ENCODE measurements at places on chromosomes 3 and 15. TPM values are rescaled to one million over a fixed set of nuclear protein-coding genes. Genes with fewer than 3 reads are reported as not detected.

- no peaks in the 10 kb centered on the region for H3K36me3 ChIP-seq
- peaks cover 38% of the 10 kb centered on the region for H3K4me1 ChIP-seq
- peak; percentile 32 for DNase-seq
- H3K27me3 ChIP-seq = peaks cover 72% of the 10 kb centered on the region
Observed at GRCh38 chr15:45112591-45113379, 1.2 kb downstream of the DUOX2 start.

The TRIM42 gene
- total RNA-seq = not detected

- no peak for DNase-seq
- no peaks in the 10 kb centered on the region for H3K36me3 ChIP-seq
- no peak overlapping the region for H3K27ac ChIP-seq
- no peak overlapping the region for H3K4me3 ChIP-seq
- H3K4me1 ChIP-seq = no peaks in the 10 kb centered on the region
Observed at GRCh38 chr3:113266738-113267137, 55.4 kb downstream of the BOC start.

- no peak for DNase-seq
- H3K4me3 ChIP-seq = no peak overlapping the region
- peaks cover 1% of the 10 kb centered on the region for H3K27me3 ChIP-seq
- peaks cover 2% of the 10 kb centered on the region for H3K4me1 ChIP-seq
- no peak overlapping the region for H3K27ac ChIP-seq
- no peaks in the 10 kb centered on the region for H3K36me3 ChIP-seq
Observed at GRCh38 chr15:66114863-66115425, 138.6 kb downstream of the MEGF11 start.

The TLR9 gene
- total RNA-seq = 0.74 TPM

DNA sequence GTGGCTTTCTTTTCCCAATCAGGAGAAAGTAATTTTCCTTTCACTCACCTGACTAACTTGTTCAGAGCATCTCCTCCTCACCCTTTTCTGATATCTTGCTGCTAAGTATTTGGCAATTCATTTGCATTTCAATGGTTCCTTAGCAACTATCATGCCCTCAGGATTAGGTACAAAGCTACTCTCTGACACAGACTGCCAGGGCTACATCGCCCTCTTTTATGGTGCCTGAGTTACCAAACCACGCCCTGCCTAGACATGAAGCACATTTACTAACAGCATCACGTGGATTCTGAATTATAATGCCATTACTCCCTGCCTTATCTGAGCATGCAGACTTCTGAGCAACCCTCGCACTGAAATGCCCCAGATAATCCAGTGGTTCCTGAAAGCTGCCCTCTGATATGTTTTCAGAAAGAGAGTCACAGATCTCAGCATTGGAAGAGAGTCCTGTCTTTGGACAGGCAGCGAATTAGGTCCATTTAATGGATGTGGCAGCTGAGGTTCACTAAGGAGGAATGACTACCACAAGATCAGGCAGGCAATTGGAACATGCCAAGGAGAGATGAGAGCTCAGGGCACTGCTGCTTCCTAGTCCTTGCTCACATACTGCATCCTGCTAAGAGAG is 14.5 kb downstream of the EPHB1 start:
- peaks cover 5% of the 10 kb centered on the region for H3K27me3 ChIP-seq
- H3K27ac ChIP-seq = no peak overlapping the region
- no peak for DNase-seq
- peaks cover 17% of the 10 kb centered on the region for H3K4me1 ChIP-seq

GRCh38 chr3:194691481-194692283 is 6.0 kb downstream of the FAM43A start:
- DNase-seq = no peak
- H3K36me3 ChIP-seq = peaks cover 2% of the 10 kb centered on the region
- H3K4me1 ChIP-seq = peaks cover 29% of the 10 kb centered on the region
- no peak overlapping the region for H3K4me3 ChIP-seq
- no peak overlapping the region for H3K27ac ChIP-seq

DNA sequence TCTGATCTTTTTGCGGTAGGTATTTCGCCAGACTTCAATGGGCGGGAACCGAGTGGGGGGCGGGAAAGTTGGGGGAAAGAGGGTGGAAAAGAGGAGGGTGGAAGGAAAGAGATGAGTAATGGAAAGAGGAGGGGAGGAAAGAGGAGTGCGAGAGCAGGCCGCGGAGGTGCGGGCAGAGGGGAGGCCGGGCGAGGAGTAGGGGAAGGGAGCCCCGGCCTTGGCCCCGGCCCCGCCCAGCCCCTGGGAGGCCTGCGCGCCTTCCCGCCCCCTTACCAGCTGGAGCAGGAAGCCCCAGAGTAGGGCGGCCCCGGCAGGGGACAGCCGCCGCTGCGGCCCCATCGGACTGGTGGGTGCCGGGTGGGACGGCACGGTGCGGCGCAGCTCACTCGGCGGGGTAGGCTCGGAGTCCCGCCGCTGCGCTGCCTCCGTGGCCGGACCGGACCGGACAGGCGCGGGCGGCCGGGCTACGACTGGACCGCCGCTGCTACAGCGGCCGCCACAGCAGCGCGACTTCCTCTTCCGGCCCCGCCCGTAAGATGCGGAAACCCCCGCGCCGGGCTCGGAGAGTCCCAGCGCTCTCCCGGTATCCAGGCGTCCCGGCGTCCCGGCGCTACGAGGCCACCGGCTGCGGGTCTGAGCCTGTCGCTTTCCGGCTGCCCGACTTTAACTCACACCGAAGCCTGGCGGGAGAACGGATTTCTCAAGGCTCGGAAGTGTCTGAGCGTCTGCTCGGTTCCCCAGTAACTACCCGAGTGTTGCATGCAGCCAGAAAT is at the start of gene SPPL2A:
TSS of gene SPPL2A (minus strand) at position 512 of the 773 bp plus-strand sequence. CDS start at position 339, 173 bp downstream.
- peaks cover 25% of the 10 kb centered on the region for H3K36me3 ChIP-seq
- H3K27me3 ChIP-seq = no peaks in the 10 kb centered on the region
- peak; percentile 96 for DNase-seq
- peaks cover 50% of the 10 kb centered on the region for H3K4me1 ChIP-seq

DNA sequence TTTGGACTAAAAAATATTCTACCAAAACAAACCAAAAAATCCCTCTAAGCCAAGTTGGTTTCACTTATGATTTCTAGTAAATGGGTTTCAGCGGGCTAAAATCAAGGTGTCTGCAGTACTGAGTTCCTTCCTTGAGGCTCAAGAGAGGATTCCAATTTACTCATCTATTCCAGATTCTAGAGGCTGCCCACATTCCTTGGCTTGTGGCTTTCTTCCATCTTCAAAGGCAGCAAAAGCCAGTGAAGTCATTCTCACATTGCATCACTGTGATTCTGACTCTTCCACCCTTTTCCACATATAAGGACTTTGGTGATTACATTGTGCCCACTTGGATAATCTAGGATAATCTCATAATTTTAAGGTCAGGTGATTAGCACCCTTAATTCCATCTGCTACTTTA is 48.1 kb downstream of the DPPA2 start:
- no peaks in the 10 kb centered on the region for H3K36me3 ChIP-seq
- no peak for DNase-seq
- no peak overlapping the region for H3K27ac ChIP-seq
- H3K4me3 ChIP-seq = no peak overlapping the region
- no peaks in the 10 kb centered on the region for H3K4me1 ChIP-seq
- peaks cover 2% of the 10 kb centered on the region for H3K27me3 ChIP-seq

DNA sequence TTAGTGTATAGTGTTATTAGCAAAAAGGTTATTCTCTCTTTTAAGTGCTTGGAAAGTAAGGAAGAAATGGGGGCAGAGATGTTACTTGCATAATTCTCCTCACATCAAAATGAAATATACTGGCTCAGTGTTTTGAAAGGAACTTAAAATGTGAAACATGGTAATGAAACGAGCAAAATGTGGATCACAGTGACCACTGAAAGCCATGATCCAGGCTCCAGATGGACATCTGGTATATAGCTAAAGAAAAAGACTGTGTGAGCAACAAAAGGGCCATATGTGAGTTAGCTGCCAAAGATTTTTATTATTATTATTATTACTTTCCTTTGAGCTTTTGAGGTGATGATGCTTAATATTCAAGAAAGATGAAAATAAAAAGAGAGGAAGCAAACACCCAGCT is 89.6 kb downstream of the GAP43 start:
- no peak overlapping the region for H3K4me3 ChIP-seq
- H3K27me3 ChIP-seq = peaks cover 17% of the 10 kb centered on the region
- DNase-seq = no peak
- H3K27ac ChIP-seq = no peak overlapping the region
- H3K36me3 ChIP-seq = no peaks in the 10 kb centered on the region

GRCh38 chr3:50604628-50605588 is 6.7 kb downstream of the CISH start:
- H3K27ac ChIP-seq = peak overlapping the region; percentile 100
- H3K4me3 ChIP-seq = peak overlapping the region; percentile 96
- H3K36me3 ChIP-seq = peaks cover 84% of the 10 kb centered on the region
- peak; percentile 49 for DNase-seq
- H3K27me3 ChIP-seq = no peaks in the 10 kb centered on the region

GRCh38 chr3:114025451-114025850 is 30.9 kb downstream of the CCDC191 start:
- no peaks in the 10 kb centered on the region for H3K27me3 ChIP-seq
- no peak for DNase-seq
- H3K4me1 ChIP-seq = peaks cover 6% of the 10 kb centered on the region
- no peak overlapping the region for H3K27ac ChIP-seq
- no peaks in the 10 kb centered on the region for H3K36me3 ChIP-seq

DNA sequence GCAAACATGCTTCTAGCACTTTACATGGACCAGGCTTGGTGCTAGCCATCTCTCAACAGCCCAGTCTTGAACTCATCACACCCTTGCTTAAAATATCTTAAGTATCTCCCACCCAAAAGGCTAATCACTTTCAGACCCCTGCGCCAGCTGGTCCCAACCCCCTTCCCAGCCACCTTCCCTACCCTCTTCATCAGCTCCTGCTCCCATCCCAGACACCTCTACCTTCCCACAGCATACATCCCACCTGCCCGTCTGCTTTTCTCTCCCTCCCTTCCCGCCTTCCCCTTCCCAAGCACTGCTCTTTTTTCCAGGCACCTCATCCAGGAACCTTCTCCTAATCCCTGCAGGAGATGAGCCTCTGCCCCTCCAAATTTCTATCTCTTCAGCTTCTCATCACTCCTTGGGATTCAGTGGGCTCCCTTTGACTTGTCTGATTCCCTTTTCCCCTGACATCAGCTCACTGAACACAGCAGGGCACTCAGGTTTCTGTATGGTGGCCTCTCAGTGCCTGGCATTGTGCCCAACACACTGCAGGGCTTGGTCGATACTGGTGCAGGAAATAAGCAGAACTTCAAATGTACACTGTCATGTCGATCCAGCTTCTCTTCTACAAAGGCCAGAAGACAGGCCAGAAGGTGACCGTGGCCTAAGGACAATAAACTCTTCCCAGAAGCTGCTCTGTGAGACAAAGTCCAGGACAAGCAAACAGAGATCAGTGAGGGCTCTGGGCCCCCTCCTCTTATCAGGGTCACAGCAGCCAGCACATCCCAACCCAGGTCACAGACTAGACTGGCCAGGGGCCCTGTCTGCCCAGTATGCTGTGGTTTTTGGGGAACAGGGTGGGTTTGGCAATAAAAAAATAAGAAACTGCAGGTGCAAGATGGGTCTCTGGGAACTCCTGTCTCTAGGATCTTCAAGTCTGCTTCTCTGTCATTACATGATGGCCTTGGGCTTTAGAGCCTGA is 2.2 kb upstream of the ITIH1 start:
- peaks cover 3% of the 10 kb centered on the region for H3K4me1 ChIP-seq
- no peak overlapping the region for H3K27ac ChIP-seq
- no peak overlapping the region for H3K4me3 ChIP-seq
- no peak for DNase-seq
- H3K36me3 ChIP-seq = no peaks in the 10 kb centered on the region
- no peaks in the 10 kb centered on the region for H3K27me3 ChIP-seq

- H3K4me3 ChIP-seq = no peak overlapping the region
- H3K27ac ChIP-seq = no peak overlapping the region
- no peaks in the 10 kb centered on the region for H3K36me3 ChIP-seq
- no peaks in the 10 kb centered on the region for H3K4me1 ChIP-seq
- no peak for DNase-seq
Observed at GRCh38 chr3:3503411-3503810, 295.8 kb upstream of the LRRN1 start.

The OR5H14 gene
- not detected for total RNA-seq

The GLCE gene
- total RNA-seq = 4.2 TPM

- no peak for DNase-seq
- H3K4me3 ChIP-seq = no peak overlapping the region
- no peaks in the 10 kb centered on the region for H3K4me1 ChIP-seq
- peaks cover 2% of the 10 kb centered on the region for H3K27me3 ChIP-seq
Observed at GRCh38 chr3:197381371-197381770, 83.0 kb upstream of the DLG1 start.

DNA sequence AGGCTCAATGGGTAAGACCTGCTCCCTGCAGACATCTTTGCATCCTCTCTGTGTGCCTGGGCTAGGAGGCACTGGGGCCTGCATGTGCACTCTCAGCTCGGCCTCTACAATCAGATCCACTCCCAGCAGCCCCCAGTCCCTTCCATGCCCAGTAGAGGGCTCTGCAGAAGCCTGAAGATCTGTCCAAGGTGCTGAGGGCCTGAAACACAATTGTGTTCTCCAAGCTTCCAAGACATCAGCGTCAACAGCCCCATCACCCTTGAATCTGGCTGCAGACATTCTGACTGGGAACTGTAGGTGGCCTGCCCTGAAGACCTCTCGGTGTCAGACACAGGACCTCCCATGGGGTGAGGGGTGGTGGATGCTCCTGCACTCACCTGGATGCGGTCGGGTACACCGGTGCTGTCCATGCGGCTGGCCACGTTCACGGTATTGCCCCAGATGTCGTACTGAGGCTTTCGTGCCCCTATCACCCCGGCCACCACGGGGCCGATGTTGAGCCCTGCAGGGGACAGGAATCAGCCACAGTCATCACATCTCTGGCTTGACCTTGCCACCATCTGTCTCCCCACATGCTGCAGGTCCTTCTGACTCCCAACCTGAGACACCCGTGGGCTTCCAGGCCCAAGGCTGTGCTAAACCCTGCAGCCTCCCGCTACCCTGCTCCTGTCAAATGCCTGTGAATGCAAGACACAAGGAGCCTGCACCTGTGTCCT is 84.7 kb downstream of the SEC22A start:
- H3K27me3 ChIP-seq = no peaks in the 10 kb centered on the region
- no peak overlapping the region for H3K4me3 ChIP-seq
- H3K36me3 ChIP-seq = no peaks in the 10 kb centered on the region
- peak; percentile 69 for DNase-seq
- no peak overlapping the region for H3K27ac ChIP-seq
- H3K4me1 ChIP-seq = no peaks in the 10 kb centered on the region

GRCh38 chr3:197104738-197105137 is 75.1 kb upstream of the MELTF start:
- H3K4me1 ChIP-seq = no peaks in the 10 kb centered on the region
- no peak overlapping the region for H3K27ac ChIP-seq
- no peak for DNase-seq
- H3K36me3 ChIP-seq = peaks cover 22% of the 10 kb centered on the region

GRCh38 chr3:8709287-8709686 is 24.3 kb upstream of the CAV3 start:
- H3K4me3 ChIP-seq = no peak overlapping the region
- no peak for DNase-seq
- H3K27me3 ChIP-seq = peaks cover 4% of the 10 kb centered on the region
- H3K27ac ChIP-seq = no peak overlapping the region

All from activated CD4-positive, alpha-beta T cell treated with anti-CD3 and anti-CD28 coated beads for 36 hours (primary cell).